Brain pericyte (primary cell): ENCODE measurements at places on chromosomes 6 and 20.

DNA sequence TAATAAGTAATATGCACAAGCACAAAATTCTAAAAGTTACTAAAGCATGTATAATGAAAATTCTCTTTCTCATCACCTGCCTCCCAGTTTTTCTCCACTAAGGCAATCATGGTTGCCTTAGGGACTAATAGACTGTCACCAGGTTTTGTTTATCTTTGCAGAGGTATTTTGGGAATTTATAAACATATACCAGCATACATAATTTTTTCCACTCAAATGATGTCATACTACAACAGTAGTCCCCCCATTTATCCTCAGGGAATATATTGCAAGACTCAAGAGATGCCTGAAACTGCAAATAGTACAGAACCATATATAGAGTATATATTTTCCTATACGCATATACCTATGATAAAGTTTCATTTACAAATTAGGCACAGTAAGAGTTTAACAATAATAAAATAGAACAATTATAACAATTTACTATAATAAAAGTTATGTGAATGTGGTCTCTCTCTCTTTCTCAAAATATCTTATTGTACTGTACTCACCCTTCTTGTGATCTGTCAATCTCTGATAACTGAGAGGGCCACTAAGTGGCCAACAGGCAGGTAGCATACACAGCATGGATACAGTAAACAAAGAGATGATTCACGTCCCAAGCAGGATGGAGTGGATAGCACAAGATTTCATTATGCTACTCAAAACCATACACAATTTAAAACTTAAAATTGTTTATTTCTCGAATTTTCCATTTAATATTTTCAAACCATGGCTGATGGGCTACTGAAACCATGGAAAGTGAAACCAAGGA is 19.7 kb downstream of the RBL1 start:
- DNase-seq = no peak

- DNase-seq = no peak
Observed at GRCh38 chr6:139553916-139554315, 179.5 kb upstream of the CITED2 start.

- no peak for DNase-seq
Observed at GRCh38 chr6:104789770-104790190, 69.9 kb downstream of the HACE1 start.

DNA sequence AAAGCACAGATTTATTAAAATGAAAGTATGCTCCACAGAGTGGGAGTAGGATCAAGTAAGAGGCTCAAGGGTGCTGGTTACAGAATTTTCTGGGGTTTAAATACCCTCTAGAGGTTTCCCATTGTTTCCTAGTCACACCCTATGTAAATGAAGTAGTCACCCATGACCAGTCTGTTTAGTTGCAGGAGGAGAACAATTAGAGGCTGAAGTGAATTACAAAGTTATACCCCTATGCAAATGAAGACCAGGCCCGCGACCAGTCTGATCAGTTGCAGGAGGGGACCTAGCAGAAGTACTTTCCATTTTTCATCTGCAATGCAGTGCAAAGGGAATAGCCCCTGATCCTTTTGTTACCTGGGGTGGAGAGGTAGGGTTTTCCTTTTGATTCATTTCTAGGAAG is 11.8 kb upstream of the FILIP1 start:
- DNase-seq = no peak

DNA sequence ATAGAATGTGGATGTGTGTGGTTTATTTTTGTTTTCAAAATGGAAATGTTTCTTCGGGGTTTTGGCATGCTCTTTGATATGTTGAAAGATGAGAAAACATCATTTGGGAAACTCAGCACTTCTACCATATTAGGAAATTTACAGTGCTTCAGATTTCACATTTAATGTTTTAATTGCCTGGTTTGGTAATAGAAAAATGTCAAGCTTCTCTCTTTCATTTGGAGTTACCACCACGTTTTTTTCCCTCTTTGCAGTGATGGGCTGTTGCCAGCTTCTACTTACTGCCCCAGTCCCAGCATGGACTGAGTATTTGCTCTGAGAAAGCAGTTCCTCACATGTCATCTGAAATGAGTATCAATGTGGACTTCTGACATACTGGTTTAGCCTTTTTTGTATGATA is 267.7 kb downstream of the PRL start:
- DNase-seq = no peak

- DNase-seq = no peak
Observed at GRCh38 chr6:159929819-159930218, 39.0 kb downstream of the MAS1 start.

- no peak for DNase-seq
Observed at GRCh38 chr20:4472906-4473305, 248.8 kb upstream of the PRND start.

GRCh38 chr6:20417819-20418218 is 16.1 kb downstream of the E2F3 start:
- no peak for DNase-seq

DNA sequence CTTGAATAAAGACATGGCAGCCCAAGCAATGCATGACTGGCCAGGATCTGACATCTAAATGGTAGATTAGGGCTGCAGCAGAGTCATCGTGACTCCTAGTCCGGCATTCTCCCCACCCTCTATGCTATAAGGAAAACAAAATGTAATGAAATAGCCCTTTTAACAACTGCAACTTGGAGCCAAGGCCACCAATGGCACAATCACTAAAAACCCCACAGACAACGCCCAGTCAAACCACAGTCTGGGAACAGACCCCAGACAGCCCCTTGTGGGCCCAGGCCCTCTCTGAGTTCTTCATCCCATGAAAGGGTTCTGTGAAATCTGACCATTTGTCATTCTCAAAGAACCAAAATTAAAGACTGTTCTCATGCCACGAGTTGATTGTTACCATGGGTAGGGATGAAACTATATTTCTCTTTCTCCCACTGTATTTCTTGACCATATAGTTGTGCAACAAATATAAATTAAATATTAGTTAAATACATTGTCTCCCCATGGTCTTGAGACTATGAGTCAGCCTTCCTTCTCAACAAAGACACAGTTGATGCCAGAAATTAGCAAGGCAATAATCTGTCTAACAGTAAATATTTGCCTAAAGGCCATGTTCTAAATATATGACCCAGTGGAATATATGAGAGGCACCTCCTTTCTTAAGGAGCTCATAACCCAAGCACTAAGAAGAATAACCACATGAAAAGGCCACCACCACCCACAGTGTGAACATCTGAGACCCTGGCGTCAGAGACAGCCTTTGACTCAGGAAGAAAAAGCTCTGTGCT is 85.6 kb upstream of the SSTR4 start:
- DNase-seq = no peak

GRCh38 chr20:25460566-25461280 is 53.2 kb downstream of the GINS1 start:
- no peak for DNase-seq

GRCh38 chr20:815914-816606 is 17.5 kb upstream of the FAM110A start:
- no peak for DNase-seq

GRCh38 chr6:51513891-51514747 is 573.3 kb downstream of the PKHD1 start:
- DNase-seq = no peak

DNA sequence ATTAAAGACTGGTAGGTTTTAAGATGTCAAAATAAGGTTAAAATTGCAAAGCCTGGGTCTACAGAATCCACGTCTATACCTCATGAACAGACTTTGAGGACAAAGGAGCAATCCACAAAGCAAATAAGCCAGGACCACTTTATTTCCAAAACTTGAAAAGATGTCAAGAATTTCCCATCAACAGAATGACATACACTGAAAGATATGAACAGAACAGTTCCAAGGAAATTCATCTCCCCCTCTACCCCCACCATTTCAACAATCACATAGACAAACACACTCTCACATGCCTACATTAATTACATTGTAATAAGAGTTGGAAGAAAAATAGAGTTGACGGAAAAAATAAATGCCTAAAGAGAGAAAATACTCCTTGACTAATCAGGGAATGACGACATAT is 45.2 kb upstream of the NHSL1 start:
- no peak for DNase-seq

DNA sequence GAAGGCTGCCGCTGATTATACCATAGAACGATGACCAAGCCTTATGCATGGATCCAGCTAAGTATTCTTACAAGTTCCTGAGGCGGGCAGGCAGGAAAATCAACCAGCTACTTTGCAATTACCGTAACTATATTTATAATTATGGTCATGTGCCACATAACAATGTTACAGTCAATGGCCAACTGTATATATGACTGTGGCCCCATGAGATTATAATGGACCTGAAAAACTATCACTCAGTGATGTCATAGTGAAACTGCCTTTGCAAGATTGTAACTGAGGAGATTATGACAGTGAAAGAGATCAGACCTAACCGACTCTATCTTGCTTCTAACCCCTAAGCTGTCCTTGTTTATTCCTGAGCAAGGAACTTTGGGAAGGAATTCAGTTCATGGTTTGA is 33.1 kb upstream of the FAM135A start:
- no peak for DNase-seq

DNA sequence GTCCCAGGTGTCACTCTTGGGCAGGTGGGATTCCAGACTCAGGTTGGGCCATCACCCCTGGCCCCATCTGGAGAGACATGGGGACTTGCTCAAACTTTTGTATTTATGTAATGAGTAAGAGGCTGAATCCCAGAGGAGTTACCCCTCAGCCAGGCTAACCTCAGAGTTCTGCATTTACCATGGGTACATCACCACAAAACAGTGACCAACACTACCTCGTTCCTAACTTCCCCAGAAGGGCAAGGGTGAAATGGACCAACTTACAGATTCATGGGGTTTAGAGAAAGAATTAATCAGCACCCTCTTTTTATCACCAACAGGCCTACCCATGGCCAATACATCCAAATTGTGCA is 259.9 kb upstream of the MARCKS start:
- DNase-seq = peak; percentile 33

DNA sequence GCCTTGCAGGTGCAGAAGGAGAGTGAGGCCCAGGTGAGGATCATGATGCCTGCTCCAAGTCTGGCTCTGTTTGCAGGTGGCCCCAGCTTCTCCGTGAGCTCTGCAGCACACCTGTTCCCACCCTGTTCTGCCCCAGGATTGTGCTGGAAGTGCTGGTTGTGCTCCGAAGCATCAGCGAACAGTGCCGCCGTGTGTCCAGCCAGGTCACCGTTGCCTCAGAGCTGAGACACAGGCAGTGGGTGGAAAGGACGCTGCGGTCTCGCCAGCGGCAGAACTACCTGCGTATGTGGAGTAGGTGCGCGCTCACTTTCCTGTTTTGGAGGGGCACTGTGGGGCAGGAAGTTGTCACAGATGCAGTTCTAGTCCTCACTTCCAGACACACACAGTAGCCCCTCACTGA is 25.0 kb downstream of the ERMARD start:
- DNase-seq = no peak

- DNase-seq = no peak
Observed at GRCh38 chr20:44273231-44274215, 26.4 kb downstream of the GDAP1L1 start.
